ENCODE measurements at places on chromosomes 7 and 10.
A peak's percentile ranks its signal among the peaks of the same experiment; 100 is the strongest.

- no peak for DNase-seq
Measured at GRCh38 chr7:55178863-55179773, 160.3 kb downstream of the EGFR start.

- DNase-seq: no peak
Measured at GRCh38 chr7:10355816-10356215, 617.9 kb upstream of the PHF14 start.

DNA sequence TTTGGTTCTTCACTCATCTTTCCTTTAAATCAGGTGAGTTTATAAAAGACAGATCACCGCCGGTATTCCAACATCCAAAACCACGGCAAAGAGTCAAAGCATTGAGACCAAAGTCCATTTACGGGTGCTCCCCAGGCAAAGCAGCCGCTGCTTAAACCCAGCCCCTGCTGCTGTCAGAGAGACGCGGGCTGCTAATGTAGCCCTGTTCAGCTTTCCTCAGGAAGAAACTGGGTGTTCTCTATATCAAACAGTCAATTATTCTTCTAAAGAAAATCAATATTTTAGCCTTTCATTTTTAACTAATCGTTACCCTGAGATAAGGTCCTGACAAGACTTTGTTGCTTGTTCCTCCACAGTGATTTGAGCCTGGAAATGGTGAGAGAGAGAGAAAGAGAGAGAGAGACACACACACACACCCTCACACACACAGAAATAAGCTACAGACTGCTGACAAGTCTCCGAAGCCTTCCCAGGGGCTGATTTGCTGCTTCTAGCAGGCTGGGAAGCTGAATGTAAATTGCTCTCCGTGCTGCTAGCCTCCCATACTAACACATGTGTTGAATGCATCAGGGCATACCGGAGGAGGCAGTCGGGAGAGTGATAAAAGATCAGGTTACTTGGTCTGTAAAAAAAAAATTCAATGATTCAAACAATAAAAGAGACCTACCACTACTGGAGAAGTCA lies 183.0 kb upstream of the ANK3 start:
- no peak for DNase-seq

DNA sequence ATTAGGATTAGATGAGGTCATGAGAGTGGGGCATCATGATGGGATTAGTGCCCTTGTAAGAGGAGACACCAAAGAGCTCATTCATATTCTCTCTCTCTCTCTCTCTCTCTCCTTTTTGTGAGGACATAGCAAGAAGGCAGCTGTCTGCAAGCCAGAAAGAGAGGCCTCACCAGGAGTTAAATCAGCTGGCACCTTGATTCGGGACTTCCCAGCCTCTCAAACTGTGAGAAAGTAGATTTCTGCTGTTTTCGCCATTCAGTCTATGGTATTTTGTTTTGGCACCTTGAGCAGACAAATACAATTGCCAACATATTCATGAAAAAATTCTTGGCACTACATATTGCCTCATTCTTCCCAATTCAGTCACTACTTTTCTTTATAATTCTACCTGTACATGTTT lies 20.6 kb upstream of the ATAD1 start:
- no peak for DNase-seq

DNA sequence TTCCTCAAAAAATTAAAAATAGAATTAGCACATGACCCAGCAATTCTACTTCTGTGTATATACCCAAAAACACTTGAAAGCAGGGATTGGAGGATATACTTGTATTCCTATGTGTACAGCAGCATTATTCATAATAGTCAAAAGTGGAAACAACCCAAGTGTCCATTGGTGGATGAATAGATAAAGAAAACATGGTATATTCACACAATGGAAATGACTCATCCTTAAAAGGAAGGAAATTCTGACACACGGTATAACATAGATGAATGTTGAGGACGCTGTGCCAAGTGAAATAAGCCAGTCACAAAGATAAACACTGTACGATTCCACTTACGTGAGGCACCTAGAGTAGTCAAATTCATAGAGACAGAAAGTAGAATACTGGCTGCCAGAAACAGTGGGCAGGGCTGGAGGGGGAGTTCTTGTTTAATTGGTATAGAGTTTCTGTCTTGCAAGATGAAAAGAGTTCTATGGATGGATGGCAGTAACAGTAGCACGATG lies 26.6 kb upstream of the KAT6B start:
- DNase-seq: peak; percentile 40

DNA sequence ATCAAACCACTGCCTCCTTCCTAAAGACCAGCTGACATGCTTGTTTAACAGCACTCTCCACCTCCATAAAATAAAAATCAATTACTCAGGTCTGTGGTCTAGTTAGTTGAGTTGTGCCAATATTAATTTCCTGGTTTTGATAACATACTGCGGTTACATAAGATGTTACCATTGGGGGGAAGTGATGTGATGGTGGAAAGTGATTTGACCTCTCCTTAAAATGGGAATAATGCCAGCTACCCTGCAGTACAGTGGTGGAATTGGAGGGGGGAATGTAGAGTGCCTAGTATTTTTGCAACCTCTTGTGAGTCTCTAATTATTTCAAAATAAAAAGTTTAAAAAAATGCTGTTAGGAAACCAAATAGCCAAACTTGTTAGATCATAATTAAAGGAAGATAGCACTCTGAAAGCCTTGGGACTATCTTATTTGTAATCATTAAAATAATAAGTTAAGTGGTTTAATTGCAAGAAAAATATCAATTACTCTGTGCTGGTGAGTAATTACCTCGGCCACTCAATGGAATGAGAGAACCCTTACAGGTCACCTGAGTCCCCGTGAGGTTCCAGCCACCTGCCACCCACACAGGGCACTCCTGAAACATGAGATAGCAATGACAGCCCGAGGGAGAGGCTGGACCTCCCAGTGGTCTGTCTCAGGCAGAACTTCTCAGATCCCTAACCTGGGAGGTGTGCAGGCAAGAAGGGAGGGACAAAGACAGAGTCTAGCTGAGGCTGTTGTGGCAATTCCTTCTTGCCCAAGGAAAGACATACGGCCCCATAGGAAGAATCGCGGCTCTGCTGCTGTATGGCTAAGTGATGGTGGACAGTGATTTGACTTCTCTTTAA lies 94.1 kb downstream of the SH3PXD2A start:
- peak; percentile 47 for DNase-seq

DNA sequence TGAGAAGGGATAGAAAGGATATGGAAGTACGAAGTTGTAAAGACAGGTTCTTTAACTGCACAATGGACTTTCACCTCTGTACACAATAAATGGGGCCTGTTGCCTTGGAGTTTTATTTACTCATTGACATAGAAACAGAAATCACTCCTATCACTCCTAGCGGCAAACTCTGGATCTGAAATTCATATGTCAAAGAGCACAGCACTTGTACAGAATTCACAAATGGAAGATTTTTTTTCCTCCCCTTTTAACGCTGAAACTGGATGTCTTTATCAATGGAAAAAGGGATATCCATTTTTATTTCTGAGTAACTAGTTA lies 18.2 kb downstream of the NT5C3A start:
- DNase-seq: no peak

DNA sequence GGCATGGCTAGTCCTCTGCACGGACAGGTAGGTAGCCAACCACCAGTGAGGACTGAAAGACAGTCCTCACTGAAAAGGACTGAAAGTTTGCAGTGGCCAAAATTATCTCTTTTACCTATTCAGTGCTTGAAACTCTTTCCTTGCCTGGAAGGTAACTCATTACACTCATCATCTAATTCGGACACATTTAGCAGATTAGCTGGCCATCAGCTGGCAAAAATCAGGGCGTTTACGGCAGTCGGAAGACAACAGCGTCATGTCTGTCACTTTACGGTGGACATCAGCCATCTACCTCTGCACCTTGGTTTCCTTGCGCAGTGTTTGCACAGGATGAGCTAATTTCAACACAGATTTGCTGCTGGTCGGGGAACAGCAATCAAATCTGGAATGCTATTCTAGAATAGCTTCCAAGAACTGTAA lies 740 bp downstream of the ANXA7 start:
- peak; percentile 68 for DNase-seq

- DNase-seq: no peak
Measured at GRCh38 chr7:120276720-120277119, 3.7 kb downstream of the KCND2 start.

GRCh38 chr10:88831709-88832108 lies 19.9 kb downstream of the ANKRD22 start:
- no peak for DNase-seq

DNA sequence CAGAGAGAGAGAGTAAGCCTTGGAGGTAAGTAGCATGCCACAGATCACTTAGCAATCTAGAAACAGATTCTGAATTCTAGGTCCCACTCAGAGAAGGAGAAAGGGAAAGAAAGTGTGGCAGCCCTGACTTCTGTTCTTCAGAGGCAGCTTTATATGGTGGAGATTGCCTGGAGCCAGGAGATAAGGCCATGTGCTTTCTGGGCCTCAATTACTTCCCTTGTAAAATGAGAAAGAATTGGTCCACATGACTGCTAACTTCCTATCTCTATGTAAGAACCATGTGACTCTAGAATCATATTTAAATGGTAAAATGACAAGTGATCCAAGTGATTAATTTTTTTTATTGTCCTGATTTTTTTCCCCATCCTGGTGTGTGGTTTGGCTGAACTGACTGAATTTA lies 64.1 kb downstream of the HHEX start:
- DNase-seq: peak; percentile 90

- DNase-seq: no peak
Measured at GRCh38 chr10:110391541-110391940, 86.8 kb upstream of the SMNDC1 start.

Data from hematopoietic multipotent progenitor cell treated with erythropoietin and hydrocortisone succinate and interleukin-3 and kit ligand, for 8 days (in vitro differentiated cells).